ENCODE measurements at places on chromosomes 6 and 20. TPM values are rescaled to one million over a fixed set of nuclear protein-coding genes. Genes with fewer than 3 reads are reported as not detected.

Gene CFAP206
- 0.35 TPM for total RNA-seq

Gene AHI1
- 15.8 TPM for total RNA-seq

Gene GATA5
- not detected for total RNA-seq

Gene RPS6KA2
- total RNA-seq, result 21.5 TPM

Gene RHAG
- total RNA-seq, result not detected

Gene FAM217A
- not detected for total RNA-seq

Gene GSTA3
- not detected for total RNA-seq

Gene SH3BGRL2
- total RNA-seq, result 0.53 TPM

Gene TCP1
- 140 TPM for total RNA-seq

Gene OOEP
- total RNA-seq, result not detected

Gene ADGRF5
- 0.07 TPM for total RNA-seq

Gene BCAS1
- not detected for total RNA-seq

DNA sequence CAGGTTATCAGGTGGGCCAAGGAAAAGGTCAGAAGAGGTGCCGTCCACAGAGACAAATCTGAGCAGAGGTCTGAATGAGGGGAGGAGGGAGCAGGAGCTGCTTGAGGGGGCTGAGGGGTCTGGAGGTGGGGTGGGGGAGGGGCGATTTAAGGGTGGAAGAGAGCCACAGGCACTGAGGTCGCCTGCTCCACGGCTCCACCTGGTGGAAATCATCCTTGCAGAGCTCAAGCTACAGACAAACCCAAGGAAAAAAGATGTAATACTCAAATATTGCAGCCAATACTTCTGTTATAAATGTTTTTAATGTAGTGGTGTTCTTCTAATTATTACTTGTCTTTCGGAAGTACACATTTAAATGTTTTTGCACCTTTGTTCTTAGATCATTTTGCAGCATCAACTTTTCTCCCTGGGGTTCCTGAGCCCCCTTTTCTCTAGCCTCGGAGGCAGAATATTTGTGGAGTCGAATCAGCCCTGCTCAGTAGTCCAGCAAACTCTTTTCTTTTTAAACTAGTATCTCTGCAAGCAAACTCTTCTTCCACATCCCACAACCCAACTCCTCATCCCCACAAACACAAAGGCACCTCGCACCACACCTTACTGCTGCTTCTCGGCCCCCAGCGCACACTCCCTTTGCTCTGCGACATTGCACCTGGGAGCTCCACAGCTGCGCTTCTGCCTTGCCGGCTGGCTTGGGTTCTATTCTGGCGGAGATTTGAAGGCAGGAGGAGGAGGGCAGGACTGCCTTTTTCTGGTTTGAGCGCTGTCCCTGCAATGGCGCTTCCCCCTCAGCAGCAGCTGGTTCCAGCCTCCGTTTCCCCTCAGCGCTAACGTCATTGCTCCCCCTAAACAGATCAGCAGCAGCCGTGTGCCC lies 51.0 kb upstream of the TFAP2A start:
- DNase-seq, result no peak

DNA sequence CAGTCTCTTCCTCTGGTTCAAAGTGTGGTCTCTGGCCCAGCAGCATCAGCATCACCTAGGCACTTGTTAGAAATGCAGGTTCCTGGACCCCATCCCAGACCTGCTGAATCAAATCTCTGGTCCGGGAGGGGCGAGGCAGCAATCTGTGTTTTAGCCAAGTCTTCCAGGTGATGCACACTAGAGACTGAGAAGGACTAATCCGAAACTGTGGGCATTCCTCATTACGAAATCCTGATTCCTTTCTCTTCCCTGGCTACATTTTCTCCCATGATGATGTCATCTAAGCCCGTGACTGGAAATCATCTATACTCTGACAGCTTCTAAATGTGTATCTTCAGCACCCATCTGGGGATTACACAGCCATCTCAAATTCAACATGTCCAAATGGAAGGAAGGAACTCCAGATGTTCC lies 39.7 kb upstream of the PRND start:
- DNase-seq, result no peak

DNA sequence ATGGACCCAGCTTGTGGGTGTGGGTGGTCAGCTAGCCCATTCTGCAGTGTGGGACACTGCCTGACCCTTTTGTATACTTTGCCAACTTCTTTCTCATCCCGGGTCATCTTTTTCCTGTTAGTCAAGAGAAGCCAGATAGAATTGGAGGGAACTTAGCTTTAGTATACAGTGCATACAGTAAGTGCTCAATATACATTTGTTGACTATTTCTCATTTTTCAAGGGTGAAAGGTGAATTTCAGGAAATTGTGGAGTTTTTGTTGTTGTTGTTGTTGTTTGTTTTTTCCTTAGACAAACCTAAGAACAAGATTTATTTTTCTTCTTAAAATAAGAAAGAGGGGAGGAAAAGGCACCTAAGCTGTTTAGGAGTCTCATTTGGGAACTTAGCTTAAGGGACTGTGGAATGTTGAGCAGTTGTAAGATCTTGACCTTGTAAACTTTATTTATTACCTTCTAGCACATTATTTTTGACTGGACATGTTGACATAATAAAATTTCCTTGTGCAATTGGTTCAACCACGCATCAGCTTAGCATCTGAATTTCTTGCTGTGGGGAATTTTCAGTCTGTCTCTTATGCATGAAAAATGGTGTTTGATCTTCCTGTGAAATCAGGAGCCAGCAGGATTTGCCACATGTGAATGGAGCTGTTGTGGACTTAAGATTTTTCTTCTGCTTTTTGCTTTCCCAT lies 113.6 kb downstream of the ARID1B start:
- no peak for DNase-seq

DNA sequence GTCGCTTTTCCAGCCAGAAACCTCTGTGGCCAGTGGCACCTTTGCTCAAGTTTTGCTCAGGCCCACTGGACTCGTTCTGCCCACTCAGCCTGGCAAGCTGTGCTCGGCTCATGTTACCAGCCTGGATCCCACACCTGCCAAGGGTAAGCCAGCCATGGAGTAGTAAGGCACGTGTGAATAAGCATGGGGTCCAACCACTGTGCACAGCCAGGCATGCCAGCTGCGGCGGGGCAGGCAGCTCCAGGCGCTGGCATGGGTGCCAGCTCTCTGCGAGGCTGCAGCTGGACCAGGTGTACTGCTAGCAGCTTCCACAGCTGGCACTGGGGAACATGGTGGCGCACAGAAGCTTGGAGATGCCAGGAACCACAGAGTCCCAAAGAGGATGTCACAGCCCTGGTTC lies 32.1 kb upstream of the PDYN start:
- DNase-seq, result no peak

DNA sequence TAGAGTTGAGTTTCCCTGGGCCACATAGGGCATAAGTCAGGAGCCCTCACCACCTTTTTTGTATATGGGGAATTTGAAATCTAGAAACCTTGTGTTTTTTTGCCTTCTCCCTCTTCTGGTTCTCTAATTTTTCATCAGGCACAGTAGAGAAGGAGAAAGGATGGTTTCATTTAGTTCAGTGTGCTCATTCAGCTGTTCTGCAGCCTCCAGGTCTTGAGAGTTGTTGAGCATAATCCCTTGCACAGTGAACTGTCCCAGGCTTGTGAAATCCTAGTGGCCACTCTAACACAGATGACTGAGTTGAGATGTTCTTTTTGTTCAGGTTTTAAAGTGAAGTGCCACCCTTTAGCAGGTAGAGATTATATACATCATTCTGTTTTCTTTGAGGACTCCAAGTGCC lies 183.5 kb downstream of the CDKAL1 start:
- no peak for DNase-seq

DNA sequence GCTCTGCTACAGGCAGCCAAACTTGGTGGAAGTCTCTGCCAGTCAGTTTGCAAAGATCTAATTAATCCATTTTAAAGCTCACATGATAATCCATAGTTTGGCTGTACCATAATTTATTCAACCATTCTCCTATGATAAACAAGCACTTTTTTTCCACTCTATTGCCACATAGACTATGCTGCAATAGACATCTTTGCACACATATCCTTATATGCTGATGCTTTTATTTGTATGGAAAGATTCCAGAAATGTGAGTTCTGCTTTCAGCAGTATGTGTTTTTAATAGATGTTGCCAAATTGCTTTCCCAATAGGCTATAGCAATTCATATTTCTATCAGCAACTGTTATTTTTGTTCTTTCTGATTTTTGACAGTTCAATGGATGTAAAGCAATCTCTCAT lies 628.0 kb downstream of the KIF16B start:
- DNase-seq, result no peak

GRCh38 chr20:33822991-33823390 lies 11.8 kb downstream of the CHMP4B start:
- no peak for DNase-seq

- DNase-seq, result no peak
These were observed 39.1 kb upstream of the RNGTT start for GRCh38 chr6:89002523-89002922.

DNA sequence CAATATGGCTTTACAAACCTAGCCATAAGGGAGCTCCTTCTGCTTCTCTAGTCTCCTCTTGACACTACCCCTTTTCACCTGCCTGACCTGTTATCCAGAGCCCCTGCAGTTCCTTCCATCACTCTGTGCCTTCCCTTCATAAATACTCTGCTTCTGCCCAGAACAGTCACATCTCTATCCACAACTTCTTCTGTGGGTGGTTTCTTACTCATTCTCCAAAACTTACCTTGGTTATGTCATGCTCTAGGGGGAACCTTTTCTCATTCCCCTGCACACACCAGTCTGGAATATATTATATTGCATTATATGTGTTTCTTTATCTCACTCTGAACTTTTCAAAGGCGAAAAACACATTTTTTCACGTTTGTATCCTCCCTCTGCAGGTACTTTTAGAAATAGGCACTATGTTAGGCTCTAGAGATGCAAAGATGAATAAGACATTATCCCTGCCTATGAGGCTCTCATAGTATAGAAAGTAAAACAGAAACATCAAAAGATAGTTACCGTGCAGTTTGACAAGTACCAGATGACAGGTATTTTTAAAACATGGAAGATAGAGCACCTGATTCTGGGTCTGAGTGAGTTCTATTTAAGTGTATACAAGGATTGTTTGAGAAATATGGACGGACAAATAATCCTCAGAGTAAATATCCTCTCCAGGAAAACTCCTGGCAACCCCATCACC lies 51.5 kb downstream of the AIG1 start:
- DNase-seq, result no peak

GRCh38 chr6:155883741-155884140 lies 428.1 kb upstream of the NOX3 start:
- DNase-seq, result no peak

GRCh38 chr6:83870649-83871048 lies 11.2 kb downstream of the CYB5R4 start:
- DNase-seq, result no peak

DNA sequence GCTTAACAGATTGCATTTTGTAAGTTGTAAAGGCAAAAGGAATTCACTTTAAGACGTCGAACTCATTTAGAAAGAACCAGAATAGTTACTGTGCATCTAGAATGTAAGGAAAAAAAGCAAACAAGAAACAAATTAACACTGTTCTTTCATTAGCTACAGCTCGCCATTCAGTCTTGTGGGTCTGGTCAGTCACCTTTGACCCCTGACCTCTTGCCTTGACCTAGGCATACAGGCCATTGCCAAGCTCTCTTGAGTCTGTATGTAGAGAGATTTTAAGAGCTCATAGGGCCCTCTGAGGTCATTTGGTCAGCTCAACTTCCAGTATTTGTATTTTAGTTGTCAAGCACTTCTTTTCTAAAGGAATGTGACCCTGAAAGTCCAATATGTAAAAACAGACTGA lies 318.7 kb downstream of the DHX35 start:
- DNase-seq, result no peak

GRCh38 chr6:33956206-33956605 lies 152.4 kb upstream of the MLN start:
- no peak for DNase-seq

DNA sequence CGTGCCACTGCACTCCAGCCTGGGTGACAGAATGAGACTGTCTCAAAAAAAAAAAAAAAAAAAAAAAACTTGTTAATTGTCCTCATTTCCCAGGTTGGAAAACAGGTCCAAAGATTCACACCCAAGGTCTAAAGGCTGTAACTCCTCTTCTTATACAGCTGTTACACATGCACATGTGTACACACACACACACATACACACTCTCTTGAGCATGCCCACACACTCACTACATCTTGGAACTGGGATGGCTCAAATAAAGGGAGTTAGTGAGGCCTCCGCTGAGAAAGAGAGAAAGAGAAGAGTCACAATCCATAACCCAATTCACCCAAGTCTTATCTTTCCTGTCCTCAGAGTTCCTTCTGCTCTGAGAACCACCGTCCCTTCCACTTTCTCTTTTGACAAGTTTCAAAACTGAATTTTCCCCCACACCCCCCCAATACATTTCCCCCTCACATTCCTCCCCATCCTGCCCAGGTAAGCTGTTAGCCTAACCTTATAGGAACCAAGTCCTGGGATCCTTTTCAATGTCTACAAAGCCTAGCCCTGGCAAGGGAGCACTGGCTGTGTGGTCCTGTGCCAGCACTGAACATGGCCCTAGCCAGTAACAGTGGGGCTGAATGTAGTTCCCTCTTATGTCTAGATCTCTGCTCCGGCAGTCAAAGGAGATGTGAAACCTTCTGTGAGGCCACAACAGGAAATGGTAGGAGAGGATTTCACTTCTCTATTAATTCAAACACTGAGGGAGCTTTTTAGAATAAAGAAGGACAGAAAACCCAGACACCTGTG lies 3.2 kb upstream of the HLA-DMB start:
- DNase-seq, result peak; percentile 15

DNA sequence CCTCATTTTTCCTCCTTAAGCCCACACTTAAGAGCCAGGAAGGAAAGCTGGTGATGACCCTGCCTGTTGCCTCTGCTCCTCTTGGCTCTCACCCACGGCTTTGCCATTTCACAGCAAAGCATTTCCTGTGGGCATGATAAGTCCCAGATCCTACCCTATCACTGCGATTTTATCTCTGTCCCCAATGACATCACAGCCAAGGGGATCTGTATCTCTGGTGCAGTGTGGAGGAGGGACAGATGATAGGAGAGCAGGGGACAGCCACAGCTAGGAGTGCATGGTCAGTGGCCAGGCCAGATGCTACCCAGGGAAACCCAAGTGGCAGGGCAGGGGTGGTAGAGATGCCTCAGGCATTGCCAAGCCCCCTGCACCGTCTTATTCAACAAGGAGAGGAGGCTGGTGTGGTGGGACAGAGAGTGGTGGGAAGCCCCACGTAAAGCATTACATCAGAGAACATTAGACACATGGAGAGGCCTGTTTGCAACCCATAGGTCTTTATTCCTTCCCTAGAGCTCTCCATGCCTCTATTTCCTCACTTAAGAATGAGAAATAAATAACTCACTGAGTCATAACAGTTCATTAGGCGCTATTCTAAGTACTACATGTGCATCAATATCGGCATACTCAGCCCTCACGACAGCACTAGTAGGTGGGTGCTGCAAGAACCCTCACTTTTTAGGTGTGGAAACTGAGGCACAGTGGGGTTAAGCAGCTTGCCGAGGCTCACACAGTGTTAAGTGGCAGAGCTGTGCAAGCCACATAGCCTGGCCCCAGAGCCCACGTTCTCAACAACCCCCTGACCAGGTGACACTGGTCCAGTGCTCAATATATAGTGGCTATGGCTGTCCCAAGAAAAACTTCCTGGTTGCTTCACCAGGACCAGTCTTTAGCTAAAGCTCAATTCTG lies 4.6 kb downstream of the TFEB start:
- DNase-seq, result no peak

GRCh38 chr6:148342350-148343046 lies at the start of gene SASH1:
TSS of gene SASH1 (plus strand) at chr6:148342838. CDS start at chr6:148343068, 230 bp downstream.
- DNase-seq, result no peak

- no peak for DNase-seq
These were observed 564.4 kb downstream of the HAO1 start for GRCh38 chr20:7375905-7376304.

All from T-cell (primary cell).